Renal pelvis (tissue), 12 donors: ENCODE measurements at places on chromosomes 2 and 18. TPM values are rescaled to one million over a fixed set of nuclear protein-coding genes. Genes with fewer than 3 reads are reported as not detected.
A peak's percentile ranks its signal among the peaks of the same experiment; 100 is the strongest.

GNAL gene
- polyA plus RNA-seq, result 3.7 TPM

SLC30A3 gene
- polyA plus RNA-seq, result 10.8 TPM

DNA sequence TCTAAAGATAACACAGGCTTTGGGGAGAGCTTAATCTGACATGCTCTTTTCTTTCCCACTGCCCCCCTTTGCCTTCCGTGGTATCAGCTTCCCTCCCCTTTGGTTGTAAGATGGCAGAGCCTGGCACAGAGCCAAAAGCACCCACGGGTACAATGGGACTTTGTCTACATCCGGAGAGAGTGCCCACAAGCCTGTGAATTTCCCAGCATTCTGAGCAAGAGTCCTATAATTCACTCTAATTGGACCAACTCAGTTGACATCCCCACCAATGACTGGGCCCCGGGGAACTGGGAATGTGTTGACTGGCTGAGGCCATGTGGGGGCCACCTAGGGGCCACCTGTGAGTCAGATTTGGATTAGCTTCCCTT is 20.1 kb upstream of the C2orf72 start:
- no peak for DNase-seq

DNA sequence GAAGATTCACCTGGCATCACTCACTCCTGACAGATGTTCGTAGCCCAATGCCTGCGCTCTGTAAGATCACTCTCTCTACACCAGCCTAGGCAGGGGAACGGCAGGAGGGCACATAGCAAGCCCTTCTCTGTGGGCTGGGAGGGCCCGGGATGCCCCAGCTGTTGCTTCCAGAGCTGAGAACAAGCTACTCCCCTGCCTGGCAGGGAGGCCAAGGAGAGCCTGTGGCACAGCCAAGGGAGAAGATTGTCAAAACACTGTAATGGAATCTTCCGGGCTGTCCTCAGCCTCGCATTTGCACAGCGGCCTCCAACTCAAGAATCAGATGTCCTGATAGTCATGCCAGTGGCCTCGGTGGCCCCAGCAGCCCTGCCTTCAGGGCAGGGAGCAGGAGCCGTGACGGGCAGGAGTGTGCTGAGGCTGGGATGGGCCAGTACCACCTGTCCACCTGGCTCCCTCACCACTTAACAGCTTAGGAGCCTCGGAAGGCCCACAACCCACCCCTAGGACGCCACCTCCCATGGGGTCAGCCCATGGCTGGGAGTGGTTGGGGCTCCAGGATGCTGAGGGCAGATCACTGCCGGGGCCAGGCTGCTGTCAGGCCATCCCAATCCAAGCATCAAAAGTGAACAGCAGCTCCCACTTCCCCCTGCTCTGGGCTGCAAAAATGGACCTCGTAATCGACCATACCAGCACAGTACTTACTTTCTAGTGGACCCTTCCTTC is 21.9 kb upstream of the SLC35F6 start:
- no peak for DNase-seq

DNA sequence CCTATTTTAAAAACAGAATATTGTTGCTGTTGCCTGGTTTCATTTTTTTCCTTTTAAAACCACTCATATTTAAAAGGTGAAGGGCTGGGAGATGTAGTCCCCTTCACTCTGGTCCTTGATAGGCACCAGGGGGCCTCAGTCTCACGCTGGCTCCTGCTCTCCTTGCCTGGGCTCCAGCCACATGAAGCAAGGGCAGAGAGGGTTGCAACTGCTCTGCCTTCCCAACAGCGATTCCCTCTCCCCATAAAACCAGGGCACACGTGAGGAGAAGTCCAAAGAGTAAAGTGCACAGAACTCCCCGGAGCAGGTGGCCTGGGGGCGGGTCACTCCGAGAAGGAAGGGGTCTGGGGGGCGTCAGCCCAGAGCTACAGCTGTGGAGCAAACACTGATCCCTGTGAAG is 12.8 kb downstream of the TMEM127 start:
- DNase-seq, result no peak

DNA sequence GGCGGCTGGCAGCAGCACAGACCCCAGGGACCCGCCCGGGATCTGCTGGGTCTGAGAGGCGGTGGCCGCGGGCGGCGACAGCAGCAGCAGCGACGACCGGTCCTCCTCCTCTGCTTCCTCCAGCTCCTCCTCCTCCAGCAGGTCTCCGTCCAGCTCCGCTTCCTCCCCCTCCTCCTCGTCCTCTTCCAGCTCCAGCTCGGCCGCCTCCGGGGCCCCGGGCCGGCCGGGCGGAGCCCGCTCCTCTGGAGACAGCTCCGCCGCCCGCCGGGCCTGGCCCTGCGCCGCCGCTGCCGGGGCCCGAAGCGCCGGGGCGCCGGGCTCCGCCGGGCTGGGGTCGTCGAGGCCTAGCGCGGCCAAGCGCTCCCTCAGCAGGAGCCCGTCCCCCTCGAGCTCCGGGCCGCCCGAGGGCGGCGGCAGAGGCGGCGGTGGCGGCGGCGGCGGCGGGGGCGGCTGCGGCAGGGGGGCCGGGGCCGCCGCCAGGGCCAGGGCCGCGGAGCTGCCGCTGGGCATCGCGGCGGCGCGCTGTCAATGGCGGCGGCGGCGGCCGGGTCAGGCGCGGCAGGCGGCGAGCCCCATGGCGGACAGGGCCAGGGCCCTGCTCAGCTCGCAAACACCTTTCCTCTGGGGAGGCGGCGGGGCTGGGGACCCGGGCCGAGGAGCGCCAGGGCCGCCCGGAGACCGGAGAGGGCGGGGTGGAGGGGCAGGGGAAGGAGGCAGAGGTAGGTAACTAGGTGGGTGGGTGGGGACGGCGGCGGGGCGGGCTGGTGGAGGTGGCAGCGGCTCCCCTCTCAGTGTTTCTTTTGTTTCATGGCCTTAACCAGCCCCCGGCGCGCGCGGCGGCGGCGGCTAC is 445 bp downstream of the MEX3C start:
- peak; percentile 55 for DNase-seq

- DNase-seq, result no peak
These were observed 27.8 kb upstream of the RNF125 start for GRCh38 chr18:31990823-31991222.
